ENCODE measurements at places on chromosomes 4 and X. TPM values are rescaled to one million over a fixed set of nuclear protein-coding genes. Genes with fewer than 3 reads are reported as not detected.

The DUX4 gene
- total RNA-seq = not detected

The CNKSR2 gene
- not detected for total RNA-seq

The SERTM2 gene
- not detected for total RNA-seq

The SAT1 gene
- total RNA-seq = 114 TPM

The SH3D19 gene
- total RNA-seq = 6.9 TPM

The ABCE1 gene
- total RNA-seq = 170 TPM

The PPARGC1A gene
- total RNA-seq = 0.18 TPM

The DCAF12L1 gene
- total RNA-seq = not detected

The TNMD gene
- total RNA-seq = not detected

The NXF2B gene
- not detected for total RNA-seq

The GPRASP3 gene
- 0.22 TPM for total RNA-seq

The MAP7D3 gene
- 27.5 TPM for total RNA-seq

The AIFM1 gene
- total RNA-seq = 35.1 TPM

The PCDH19 gene
- not detected for total RNA-seq

The UGT2A1 gene
- not detected for total RNA-seq

The ARR3 gene
- total RNA-seq = not detected

The SLBP gene
- total RNA-seq = 92.3 TPM

The VEGFD gene
- not detected for total RNA-seq

The XG gene
- not detected for total RNA-seq

The CXCL8 gene
- 26.4 TPM for total RNA-seq

The SORBS2 gene
- 9.0 TPM for total RNA-seq

The SPOCK3 gene
- not detected for total RNA-seq

The ACE2 gene
- not detected for total RNA-seq

The STATH gene
- total RNA-seq = not detected

The PRPS2 gene
- 79.3 TPM for total RNA-seq

The MAGEC3 gene
- total RNA-seq = not detected

The USP51 gene
- total RNA-seq = 1.8 TPM

The PNMA6F gene
- not detected for total RNA-seq

The TENT5D gene
- total RNA-seq = not detected

The VGLL1 gene
- total RNA-seq = not detected

The TCEAL9 gene
- total RNA-seq = 277 TPM

The CHST7 gene
- total RNA-seq = 15.3 TPM

The PRAF2 gene
- total RNA-seq = 5.0 TPM

The ZNF280C gene
- 5.0 TPM for total RNA-seq

The STOX2 gene
- not detected for total RNA-seq

The MAMLD1 gene
- 3.7 TPM for total RNA-seq

The HTN1 gene
- total RNA-seq = not detected

The EDA2R gene
- 2.1 TPM for total RNA-seq

The FAT4 gene
- total RNA-seq = 37.1 TPM

The OCRL gene
- 16.8 TPM for total RNA-seq

The BANK1 gene
- total RNA-seq = not detected

The SPP1 gene
- total RNA-seq = 2.7 TPM

The ATP8A1 gene
- total RNA-seq = 0.53 TPM

The H2BW2 gene
- not detected for total RNA-seq

The TNIP3 gene
- total RNA-seq = 0.47 TPM

The LONRF3 gene
- total RNA-seq = 1.1 TPM

The GAGE12J gene
- total RNA-seq = not detected

The SOWAHB gene
- not detected for total RNA-seq

The TEX13B gene
- not detected for total RNA-seq

The CRLF2 gene
- not detected for total RNA-seq

The DDX3X gene
- 228 TPM for total RNA-seq

The CCNQ gene
- total RNA-seq = 39.9 TPM

The ARMCX6 gene
- 42.7 TPM for total RNA-seq

The OTUD6A gene
- total RNA-seq = not detected

The GABRE gene
- total RNA-seq = 17.1 TPM

The CSAG3 gene
- total RNA-seq = not detected

The PPEF2 gene
- total RNA-seq = not detected

The SMIM10L2A gene
- total RNA-seq = not detected

The CRMP1 gene
- not detected for total RNA-seq

The VCX2 gene
- total RNA-seq = not detected

All from SJSA1 (cell line).